Midbrain (tissue), 1 donor: ENCODE measurements at places on chromosomes 6 and 20.

GRCh38 chr6:159304641-159305040, 135.4 kb downstream of the FNDC1 start:
- no peak for DNase-seq

DNA sequence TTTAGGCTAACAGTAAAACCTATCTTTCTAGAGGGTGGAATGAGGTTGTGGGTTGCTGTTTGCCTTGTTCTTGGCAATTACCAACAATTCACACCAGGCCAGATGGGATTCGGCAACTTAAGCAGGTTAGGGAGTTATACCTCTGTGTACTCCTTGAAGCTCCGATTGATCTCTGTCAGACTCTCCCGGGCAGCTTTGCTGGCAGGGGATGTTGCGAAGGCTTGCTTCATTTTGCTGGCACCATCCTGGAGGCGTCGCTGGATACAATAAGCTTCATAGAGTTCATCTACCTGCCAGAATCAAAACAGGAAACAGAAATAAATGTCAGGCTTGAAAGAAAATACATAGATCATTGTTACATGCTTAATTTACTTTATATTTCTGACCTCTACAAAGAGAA, 66.4 kb upstream of the ARMH2 start:
- no peak for DNase-seq

DNA sequence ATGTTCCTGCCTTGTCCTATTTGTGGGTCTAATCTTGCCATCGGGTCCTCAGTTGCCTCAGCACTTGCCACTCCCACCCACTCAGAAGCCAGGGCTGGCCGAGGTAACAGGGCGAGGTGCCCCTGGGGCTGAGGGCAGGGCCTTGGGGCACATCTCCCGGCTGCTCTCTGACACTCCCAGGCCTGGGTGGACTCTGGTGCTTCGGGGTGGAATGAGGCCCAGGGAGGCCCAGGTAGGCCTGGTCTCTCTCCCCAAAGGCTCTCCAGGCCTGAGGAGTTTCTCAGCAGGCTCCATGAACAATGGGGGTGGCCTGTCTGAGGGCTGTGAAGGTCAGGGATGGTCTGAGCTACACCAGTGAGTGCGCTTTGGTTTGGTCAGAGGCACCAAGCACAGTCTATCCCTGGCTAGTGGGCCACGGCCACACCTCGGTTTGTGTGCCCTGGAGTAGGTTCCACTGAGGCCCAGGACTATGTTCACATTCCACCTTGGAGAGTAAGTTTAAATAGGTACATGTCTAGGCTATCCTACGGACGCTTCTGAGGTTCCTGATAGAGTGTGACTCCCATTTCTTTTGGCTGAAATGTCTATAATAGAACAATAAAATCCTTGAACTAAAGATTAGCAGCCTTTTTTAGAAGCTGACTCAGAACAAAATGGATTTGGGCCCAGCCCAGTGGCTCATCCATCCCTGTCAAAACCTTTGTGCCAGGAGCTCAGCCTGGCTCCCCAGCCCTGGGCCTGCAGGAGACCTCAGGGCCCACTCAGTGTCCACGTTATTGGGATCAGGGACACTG, 78.8 kb downstream of the SLC24A3 start:
- DNase-seq = no peak

DNA sequence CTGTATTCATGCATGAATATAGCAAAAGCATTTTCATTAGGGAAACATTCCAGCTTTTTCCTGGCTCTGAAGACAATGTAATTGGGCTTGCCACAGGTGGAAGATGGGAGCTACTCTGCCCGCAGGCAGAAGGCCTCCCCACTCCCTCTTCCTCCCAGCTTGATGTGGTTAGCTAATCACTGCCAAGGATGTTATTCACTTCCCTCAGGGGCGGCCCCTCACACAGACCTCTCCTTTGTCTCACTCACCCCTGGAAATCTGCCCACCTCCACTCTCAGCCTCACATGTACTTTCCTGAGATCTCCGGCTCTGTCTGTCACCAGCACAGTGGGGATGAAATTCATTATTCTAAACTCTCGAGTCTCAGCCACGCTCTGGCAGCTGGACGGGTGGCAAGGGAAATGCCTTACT, 100.7 kb downstream of the ANKRD60 start:
- DNase-seq = no peak

- DNase-seq = no peak
Measured at GRCh38 chr6:126747728-126748540, 370.5 kb upstream of the RSPO3 start.

GRCh38 chr20:4953881-4954280, 47.4 kb downstream of the SLC23A2 start:
- no peak for DNase-seq
